ENCODE measurements at places on chromosomes 5 and 9. TPM values are rescaled to one million over a fixed set of nuclear protein-coding genes. Genes with fewer than 3 reads are reported as not detected.

The STOML2 gene
- 192 TPM for total RNA-seq

The CCNI2 gene
- total RNA-seq: not detected

The SLIT3 gene
- 0.13 TPM for total RNA-seq

The ARHGEF37 gene
- 8.0 TPM for total RNA-seq

The FYB1 gene
- total RNA-seq: 0.07 TPM

The BARHL1 gene
- not detected for total RNA-seq

The FAM151B gene
- 3.4 TPM for total RNA-seq

The PCDHB9 gene
- total RNA-seq: 0.13 TPM

The AGXT2 gene
- not detected for total RNA-seq

The ADCY2 gene
- not detected for total RNA-seq

The NNT gene
- total RNA-seq: 75.9 TPM

The MYO10 gene
- 155 TPM for total RNA-seq

The BTNL8 gene
- not detected for total RNA-seq

The PCDHGC3 gene
- total RNA-seq: 19.6 TPM

The MEIKIN gene
- total RNA-seq: not detected

The MTMR12 gene
- 62.3 TPM for total RNA-seq

The PLPP7 gene
- 0.65 TPM for total RNA-seq

The AGGF1 gene
- 22.7 TPM for total RNA-seq

The PRRC2B gene
- 139 TPM for total RNA-seq

The CLINT1 gene
- total RNA-seq: 125 TPM

The CDKN2A gene
- total RNA-seq: 3.9 TPM

The ALDH1A1 gene
- 57.0 TPM for total RNA-seq

The ADGRV1 gene
- 0.50 TPM for total RNA-seq

The SVEP1 gene
- 0.14 TPM for total RNA-seq

The FOXI1 gene
- not detected for total RNA-seq

The GRM6 gene
- total RNA-seq: not detected

The ANXA2R gene
- total RNA-seq: 2.1 TPM

The CDC25C gene
- total RNA-seq: 13.0 TPM

The TTC16 gene
- total RNA-seq: not detected

The SH3GL2 gene
- total RNA-seq: 0.13 TPM

The PCDHB5 gene
- 0.40 TPM for total RNA-seq

The SHROOM1 gene
- 8.5 TPM for total RNA-seq

The SPINK14 gene
- total RNA-seq: not detected

The EEIG1 gene
- total RNA-seq: 8.2 TPM

The CDX1 gene
- not detected for total RNA-seq

The SGTB gene
- 18.1 TPM for total RNA-seq

The CARD9 gene
- total RNA-seq: 0.40 TPM

The MORN5 gene
- not detected for total RNA-seq
